ENCODE measurements at places on chromosomes 4 and X.

DNA sequence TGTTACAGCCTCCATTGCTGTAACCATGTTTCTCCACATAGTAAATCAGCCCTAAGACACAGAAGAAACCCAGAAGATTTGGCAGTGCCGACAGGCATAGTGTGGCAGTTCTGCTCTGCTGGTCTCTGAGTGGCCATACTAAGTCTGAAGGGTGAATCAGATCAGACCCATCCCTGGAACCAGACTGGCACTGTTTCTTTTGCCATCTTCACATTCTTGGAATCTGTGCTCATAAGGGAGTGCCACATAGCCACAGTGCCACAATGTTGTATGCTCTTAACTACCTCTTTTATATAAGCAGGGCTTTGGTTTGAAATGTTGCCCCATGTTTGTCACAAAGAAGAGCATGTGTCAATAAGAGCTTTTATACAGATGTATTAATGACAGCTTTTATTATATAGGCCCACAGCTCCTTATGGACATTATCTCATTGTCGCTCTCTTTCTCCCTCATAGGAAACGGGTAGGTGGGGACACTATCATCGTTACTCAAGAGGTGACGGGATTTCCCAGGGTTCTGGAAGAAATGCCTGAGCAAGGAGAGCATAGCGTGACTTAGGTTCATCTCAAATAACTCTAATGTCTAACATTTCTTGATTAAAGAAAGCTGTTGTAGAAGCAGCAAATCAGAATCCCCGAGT, 128.2 kb downstream of the CBR4 start:
- no peak for DNase-seq

DNA sequence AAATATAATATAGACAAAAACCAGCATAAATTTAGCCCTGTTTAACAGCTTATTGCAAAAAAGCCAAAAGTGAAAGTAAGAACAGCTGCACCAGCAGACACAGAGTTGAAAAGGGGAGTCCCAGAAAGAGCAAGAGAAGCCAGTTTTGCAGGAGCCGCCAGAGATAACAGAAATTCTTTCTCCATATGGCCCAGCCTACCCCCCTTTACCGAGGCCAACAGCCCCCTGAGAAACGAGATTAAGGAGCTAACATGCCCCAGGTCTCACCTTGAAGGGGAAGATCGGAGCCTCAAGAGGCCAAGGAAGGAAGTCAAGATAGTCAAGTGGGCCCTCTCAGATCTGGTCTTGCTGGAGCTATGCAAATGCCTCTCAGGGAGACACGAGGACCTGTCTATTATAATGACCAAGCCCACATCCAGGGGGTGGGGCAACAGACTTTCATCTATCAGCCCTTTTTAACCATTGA, 4.8 kb downstream of the ACOX3 start:
- DNase-seq, result no peak

DNA sequence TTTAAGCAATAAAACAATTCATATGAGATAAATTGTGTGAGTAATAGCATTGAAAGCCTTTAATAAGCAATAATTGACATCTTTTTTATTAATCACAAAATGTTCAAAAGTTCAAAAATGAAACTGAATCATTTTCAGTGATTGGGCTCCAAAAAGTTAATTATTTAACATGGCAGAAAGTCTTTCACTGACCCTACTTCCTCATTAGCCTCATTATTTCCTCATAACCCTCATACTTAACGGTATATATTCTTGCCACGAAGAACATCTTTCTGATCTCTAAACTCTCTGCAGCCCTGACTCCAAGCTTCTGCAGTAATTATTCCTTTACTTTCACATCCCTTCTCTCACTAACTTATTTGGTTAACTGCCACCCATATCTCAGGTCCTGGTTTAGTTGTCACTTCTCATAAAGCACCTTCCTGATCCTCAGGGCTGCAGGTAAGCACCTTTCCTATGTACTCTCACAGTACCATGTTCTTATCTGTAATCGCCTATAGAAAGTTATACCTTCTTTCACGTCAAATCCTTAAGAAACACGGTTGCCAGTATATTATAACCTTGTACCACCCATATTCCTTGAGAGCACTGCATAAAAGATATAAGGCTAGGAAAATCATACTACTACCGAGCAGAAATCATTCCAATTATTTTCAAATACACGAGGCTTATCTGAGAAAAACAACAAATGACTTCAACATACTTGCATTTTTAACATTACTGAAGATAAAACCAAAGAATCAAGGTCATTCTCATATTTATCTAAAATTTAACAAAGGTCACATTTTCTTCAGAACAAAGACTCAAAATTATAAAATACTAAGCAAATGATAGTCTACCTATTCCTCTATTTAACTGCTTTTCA, 72.2 kb downstream of the PPP3CA start:
- no peak for DNase-seq

GRCh38 chrX:29852767-29853166, 362.6 kb upstream of the MAGEB2 start:
- no peak for DNase-seq

- no peak for DNase-seq
Observed at GRCh38 chr4:177351622-177352244, 42.1 kb downstream of the NEIL3 start.

DNA sequence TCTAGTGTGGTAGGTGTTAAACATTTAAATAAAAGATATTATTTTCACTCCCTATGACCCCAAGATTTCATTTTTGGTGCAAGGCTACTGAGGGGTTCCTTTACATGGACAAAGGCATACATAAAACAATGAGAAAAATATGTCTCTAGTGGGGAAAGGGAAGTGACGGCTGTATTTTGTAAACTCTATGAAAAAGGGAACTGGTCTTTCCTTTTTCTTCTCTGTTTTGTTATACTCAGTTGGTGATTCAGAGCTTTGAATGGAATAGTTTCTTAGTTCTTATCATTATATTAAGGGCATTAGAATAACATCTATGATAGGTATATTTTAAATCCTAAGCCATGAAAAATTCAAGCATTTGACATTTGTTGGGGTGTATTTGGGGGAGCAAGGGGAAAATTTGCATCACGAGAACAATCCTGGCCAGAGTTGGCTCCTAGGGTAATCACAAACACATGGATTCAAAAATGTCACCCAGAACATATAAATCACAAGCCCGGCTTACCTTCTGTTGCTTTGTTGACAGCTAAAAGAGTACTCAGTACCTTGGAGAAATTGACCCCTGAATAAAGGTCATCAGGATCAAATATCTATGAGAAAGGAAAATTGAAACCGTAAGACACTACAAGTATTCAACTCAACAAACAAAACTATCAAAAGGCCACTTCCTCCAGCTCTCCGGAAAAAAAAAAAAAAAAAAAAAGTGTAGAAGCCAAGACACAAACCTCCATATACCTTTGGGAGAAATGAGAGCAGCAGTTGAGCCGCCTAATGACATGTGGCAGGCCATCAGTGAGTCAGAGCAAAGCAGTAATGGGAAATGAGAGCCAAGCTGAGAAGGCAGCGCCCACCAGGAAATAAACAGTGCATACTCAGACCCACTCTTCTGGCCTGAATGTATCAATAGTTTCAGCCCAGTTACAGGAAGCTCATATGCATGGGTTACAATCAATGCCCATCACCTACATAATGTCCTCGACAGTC, 33.4 kb downstream of the ARHGEF6 start:
- DNase-seq, result no peak

DNA sequence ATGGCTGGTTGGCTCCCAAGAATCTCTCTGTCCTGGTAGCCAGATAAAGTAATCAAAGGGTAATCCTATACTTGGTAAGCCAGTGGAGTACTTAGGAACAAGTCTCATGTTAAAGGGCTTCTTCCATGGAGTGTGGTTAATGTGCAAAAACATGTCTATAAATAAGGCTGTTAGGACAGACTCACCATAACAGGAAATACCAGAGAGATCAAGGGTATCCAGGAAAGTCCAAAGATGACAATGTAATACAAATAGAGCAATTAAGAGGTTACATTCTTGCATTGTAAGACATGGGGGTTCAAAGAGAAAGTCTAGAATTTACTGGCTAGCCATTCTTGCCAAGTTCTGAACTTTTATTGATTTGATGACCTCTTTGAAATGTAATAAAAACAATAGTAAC, 61.9 kb upstream of the ZCCHC13 start:
- no peak for DNase-seq

DNA sequence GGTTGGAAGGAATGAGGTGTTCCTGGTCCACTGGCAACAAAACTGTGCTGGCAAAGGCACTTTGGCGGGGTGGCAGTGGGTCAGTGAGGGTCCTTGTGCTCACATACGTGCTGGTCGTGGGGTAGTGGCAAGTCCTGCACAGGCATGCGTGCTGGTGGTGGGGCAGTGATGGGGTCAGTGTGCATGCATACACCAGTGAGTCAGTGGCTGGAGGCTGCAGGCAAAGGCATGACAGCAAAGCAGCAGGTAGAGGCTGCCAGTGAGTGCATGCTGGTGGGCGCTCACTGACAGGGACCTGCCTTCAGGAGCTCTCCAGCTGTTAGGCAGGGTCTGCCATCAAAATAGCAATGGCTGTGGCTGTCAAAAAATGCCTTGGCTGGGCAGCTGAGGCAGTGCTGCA, 42.1 kb downstream of the TMPRSS11E start:
- no peak for DNase-seq

DNA sequence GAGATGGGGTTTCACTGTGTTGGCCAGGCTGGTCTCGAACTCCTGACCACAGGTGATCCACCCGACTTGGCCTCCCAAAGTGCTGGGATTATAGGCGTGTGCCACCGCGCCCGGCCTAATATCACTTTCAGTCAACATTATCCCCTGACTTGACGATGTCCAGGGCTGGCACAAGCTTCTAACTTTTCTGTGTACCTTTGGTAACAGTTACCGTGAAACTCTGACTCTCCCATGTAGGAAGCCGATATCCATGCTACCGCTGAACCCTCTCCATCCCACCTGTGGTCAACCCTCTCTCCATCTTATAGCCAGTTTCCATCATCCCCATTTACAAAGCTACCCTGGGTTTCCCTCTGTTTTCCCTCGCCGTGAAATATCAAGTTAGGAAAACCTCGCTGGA, 77.5 kb downstream of the CRLF2 start:
- no peak for DNase-seq

GRCh38 chrX:135086197-135086854, 34.0 kb downstream of the ETDB start:
- DNase-seq, result peak; percentile 32

GRCh38 chr4:82640540-82640939, 78.8 kb upstream of the TMEM150C start:
- no peak for DNase-seq

DNA sequence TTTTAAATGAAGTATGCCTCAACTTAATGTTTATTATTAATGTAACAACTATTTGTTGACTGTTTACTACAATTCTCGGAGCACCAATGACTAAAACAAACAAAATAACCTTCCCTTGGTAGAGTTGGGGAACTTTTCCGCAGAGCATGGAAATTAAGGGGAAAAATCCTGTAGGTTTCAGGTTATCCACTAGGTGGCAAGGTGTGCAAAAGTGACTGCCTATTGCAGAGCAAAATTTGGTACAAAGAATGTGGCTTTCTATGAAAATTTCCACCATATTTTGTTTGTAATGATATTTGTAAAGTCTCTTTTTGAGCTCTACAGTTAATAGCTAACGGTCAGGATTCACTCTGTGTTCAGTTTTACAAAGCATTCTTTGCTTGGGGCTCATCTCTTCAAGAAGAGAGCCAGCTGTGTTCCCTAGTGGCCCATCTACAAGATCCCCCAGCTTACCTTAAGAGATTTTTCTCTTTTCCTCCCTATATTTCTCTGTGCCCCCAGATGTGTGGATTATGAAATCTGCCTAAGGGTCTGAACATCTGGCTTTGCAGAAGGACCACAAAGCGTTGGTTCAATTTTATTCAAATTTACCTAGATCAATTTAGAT, 61.1 kb downstream of the FBXO8 start:
- no peak for DNase-seq

DNA sequence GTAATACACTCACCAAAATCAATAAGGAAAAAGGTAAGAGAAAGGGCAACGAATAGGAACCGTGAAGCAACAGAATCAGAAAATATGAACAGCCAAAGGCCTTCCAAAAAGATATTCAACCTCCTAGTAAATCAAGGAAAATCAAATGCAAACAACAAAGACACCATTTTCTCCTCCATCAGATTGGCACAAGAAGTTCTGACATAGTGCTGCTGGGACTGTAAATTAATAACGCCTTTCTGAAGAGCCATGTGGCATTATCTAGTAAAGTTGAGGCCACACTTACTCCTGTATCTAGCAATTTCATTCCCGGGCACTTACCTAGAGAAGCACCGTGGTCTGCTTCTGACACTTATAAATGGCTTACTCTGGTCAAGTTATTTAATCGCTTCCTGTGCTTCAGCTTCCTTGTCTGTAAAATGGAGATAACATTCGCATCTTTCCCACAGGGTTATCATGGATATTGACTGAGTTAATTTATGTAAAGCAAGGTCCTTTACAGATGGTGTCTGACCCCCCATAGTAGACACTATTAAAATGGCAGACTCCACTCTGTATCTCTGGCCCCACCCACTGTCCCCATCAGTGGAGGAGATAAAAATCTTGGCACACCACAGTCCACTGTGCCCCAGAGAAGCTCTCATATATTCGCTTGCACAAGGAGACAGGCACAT, 20.5 kb upstream of the ENPP6 start:
- no peak for DNase-seq

- DNase-seq, result no peak
Observed at GRCh38 chr4:21387683-21388082, 560.9 kb downstream of the KCNIP4 start.

GRCh38 chrX:133297284-133297683, 79.1 kb upstream of the TFDP3 start:
- DNase-seq, result peak; percentile 11

DNA sequence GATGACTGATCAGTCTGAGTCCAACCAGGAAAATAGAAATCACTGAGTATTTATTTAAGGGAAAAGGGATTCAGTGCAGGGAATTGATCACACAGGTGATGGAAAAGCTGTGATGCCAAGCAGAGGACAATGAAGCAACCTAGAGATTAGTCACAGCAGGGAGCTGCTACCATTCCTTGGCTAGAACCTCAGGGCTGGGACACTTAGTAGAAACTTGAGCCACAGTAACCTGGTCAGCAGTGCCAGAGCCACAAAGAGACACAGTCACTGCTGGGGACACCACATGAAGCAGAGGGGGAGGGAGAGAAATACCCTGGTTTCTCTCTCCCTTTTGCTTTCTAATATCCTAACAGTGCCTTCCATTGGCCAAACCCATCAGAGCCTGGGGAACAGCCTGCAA, 38.7 kb downstream of the RTL9 start:
- no peak for DNase-seq
